Islet precursor cell (in vitro differentiated cells): ENCODE measurements at places on chromosomes 2 and 18.

DNA sequence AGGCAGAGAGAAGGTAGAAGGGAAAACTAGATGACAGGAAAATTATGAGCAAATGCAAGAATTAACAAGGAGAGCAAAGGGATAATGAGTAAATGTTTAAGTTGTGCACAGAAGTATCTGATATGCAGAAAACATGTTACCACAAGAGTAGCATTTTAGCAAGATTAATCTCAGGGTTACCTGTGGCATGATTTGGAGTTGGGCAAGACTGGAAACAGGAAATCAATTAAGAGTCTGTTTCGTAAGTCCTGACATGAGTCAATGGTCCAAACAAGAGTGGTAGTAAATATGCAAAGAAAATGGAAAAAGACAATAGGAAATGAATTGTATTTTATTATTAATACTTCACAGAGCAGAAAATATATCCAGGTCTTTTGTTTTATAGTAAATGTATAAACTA is 17.3 kb upstream of the MTX2 start:
- DNase-seq = no peak

GRCh38 chr2:10166676-10167292 is 44.2 kb downstream of the RRM2 start:
- peak; percentile 52 for DNase-seq

DNA sequence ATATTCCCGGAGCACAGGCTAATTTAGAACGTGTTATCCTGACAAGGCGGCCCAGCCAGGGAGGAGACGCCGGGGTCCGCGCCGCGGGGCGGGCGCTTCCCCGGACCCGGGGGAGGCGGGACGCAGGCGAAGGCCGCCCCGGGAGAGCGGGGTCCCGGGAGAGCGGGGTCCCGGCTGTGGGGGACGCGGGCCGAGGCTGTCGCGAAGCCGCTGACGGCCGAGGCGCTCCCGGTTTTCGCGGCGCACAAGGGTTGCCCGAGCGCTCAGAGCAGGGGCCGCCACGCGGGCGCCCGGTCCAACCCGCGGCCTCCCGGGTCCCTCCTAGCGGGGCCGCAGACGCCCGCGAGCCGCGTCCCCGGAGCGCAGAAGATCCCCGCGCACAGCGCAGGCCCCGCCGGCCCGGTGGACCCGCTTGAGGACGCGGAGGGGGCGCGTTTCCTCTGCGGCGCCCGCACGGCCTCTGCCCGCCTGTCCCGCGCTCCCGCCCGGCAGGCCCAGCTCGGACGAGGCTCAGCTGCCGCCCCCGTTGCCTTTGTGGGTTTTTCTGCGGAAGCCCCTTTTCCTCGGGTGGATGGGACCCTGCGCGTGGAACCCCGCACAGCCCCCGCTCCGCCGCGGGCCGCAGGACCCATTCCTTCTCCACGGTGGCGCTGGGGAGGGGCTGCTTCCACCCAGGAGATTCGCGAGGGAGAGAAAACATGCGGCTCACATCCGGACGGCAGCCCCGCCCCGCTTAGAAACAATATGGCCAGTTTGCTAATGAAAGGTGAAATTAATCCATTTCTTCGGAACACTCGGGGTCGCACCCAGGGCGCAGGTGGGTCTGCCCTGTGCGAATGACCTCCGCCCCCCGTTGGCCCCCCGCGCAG is 9.6 kb upstream of the KCNG2 start:
- DNase-seq = no peak

GRCh38 chr2:15159751-15160177 is 401.4 kb downstream of the NBAS start:
- DNase-seq = no peak

DNA sequence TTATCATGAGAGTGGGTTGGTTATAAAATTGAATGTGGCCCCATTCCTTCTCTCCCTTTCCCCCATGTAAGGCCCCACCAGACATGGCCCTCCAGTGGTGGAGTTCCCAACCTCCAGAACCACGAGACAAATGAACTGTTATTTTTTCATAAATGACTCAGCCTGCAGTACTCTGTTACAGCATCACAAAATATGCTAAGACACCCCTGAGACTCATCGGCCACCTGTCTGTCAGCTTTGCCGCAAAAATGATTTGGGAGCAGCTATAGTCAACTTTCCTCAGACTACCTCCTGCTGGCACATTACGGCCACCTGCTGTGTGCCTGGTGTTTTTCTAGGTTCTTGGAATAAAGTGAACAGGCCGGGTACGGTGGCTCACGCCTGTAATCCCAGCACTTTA is 21.4 kb upstream of the C1QL2 start:
- DNase-seq = no peak

DNA sequence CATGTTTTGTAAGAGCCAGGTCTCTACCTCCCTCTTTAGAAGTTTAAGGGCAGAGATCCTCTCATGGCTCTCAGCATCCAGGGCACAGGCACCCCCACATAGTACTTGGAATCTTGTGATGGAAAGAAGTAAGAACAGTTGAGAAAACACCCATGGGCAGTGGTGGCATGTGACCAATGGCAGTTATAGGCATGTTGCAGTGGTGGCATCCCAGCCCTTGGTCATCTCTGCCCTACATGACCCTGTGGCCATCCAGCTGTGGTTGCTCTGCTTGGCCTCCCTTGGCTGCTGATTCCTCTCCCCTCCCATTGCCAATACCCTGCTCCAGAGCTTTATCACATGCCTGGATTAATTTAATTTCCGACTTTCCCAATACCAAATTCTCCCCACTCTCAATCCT is 13.3 kb upstream of the MSH2 start:
- no peak for DNase-seq

- peak; percentile 62 for DNase-seq
Measured at GRCh38 chr2:111121028-111121827, 514 bp downstream of the BCL2L11 start.

DNA sequence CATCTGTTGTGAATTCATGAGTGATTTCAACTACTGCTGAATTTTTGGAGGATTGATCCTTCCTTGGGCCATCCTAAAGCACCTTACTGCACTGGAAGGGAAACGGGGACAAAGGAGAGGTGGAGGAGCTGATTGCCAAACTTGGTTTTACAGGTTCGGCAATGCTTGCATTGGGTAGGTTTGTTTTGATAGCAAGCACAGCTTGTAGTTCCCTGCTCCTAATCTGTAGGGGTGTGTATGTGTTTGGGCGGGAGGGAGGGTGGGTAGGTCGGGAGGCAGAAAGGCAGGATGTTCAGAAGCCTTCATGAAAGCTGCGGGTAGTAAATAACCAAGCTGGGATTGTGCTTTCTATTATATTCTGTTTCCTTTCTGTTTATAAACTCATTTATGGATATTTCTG is 24.6 kb downstream of the PHLPP1 start:
- no peak for DNase-seq
